ENCODE measurements at places on chromosomes 2 and 18.

DNA sequence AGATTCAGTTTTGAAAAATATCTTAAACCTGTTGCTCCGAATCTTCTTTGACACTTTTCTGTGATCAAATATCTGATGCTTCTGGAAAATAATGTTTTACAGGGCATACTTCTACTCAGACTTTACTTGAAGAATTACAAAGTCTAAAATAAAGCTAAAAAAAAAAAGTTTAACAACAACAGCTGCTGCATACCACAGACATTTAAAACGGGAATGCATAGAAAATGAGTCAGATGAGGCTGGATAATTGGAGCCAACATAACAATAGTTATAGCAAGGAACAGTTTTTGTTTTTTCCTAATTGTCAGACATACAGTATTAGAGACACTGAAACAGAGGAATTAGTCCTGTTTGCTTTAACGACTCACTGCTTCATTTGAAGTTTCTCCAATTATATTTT, 1090.2 kb downstream of the SUCLG1 start:
- DNase-seq = no peak

- no peak for DNase-seq
These were observed 44.8 kb downstream of the NAB1 start for GRCh38 chr2:190693533-190694232.

DNA sequence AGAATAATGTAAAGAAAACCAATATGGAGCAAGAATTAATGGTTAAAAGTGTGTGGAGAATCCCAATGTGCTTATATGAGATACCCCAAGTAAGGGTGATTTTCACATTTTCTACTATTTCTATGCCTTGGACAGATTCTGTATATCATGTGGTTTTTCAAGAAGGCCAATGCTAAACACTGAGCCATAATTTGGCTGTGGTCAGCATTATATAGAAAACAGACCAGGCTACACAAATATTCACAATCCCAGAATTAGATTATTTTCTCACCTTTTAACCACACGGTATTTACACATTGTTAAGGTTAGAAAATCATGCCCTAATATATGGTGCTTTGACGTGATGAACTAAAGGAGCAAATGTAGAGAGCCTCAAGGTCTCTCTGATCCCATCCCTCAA, 277.4 kb upstream of the LRATD1 start:
- no peak for DNase-seq

DNA sequence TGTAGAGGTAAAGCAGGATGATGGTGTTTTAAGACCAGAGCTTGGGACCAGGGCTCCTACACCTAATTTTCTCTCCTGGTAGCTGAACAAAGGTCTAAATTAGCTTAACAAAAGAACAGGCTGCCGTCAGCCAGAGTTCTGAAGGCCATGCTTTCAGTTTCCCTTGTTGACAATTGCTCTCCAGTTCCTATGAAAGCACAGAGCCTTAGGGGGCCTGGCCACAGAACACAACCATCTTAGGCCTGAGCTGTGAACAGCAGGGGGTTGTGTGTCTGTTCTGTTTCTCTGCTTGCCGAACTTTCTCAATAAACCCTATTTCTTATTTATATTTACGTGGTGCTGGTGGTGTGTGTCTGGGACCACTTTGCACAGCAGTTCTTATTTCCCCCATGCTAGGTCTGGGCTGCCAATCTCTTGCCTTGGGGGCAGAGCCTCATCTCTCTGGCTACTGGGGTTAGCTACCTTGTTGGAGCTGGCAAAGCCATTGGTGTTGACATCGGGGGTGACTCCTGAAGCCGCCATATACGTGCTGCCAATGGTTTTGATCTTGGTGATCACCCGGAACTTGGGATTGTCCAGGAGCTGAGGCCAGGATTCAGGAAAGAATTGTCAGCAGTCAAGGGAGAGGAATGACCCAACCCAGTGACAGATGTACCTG, 29.0 kb downstream of the CENPO start:
- no peak for DNase-seq

GRCh38 chr2:109353806-109354745, 225.1 kb downstream of the SH3RF3 start:
- DNase-seq = no peak

GRCh38 chr2:57943315-57943714, 103.3 kb upstream of the VRK2 start:
- DNase-seq = no peak

DNA sequence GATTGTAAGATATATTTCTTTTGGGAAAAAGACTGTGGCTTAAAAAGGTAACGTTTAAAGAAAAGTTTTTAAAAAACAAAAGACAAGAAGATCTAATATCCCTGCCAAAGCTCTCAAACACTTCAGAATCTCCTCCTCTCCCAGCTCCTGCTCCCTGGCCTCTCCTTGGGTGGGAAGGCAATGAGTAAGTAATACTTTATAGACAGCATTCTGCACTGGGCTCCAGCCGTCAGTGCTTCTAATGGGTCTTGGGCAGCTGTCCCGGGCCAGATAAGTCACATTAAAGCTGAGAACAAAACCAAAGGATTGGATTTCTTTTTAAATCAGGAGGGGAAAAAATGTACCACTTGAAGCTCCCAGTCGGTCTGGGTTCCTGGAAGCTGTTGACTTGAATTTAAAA, 133.7 kb downstream of the ALPK2 start:
- no peak for DNase-seq

- DNase-seq = no peak
These were observed 277.3 kb downstream of the MBD2 start for GRCh38 chr18:53947092-53947640.

GRCh38 chr2:29766191-29766590, 155.2 kb downstream of the ALK start:
- no peak for DNase-seq

- no peak for DNase-seq
These were observed 47.2 kb upstream of the NR4A2 start for GRCh38 chr2:156379714-156380113.

DNA sequence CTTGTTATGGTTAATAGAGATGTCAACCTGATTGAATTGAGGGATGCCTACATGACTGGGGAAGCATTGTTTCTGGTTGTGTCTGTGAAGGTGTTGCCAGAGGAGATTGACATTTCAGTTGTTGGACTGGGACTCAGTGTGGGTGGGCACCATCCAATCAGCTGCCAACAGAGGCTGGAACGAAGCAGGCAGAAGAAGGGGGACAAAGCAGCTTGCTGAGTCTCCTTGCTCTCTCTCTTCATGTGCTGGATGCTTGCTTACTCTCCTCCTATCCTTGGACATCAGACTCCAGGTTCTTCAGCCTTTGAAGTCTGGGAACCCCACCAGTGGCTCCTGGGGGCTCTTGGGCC, 22.2 kb upstream of the SMAD4 start:
- no peak for DNase-seq

- DNase-seq = no peak
These were observed 67.6 kb downstream of the ARL4C start for GRCh38 chr2:234429265-234429664.

DNA sequence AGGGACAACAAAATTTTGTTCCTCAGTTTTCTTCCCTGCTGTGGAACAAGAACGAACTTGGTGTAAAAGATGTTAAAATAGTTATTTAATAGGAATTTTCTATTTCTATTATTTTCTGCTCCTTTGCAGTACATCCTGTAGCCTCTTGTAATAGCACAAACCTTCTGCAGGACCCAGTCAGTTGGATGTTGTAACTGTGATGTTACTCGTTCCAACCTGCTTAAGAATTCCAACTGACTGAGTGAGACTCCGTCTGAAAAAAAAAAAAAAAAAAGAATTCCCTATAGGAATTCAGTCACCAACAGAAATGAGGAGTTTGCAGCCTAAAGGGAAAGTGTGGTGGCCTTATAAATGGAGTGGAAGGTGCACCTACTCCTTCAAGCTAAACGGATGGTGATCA, 46.4 kb upstream of the CDH20 start:
- DNase-seq = no peak

- DNase-seq = no peak
These were observed 40.7 kb downstream of the SOS1 start for GRCh38 chr2:39080152-39080551.

Data from stimulated activated naive CD8-positive, alpha-beta T cell treated with anti-CD3 and anti-CD28 coated beads, Interleukin-15, Interleukin-2, amounts not matched to agents 100 U/mL and 50 U/mL, for 24 hours (primary cell).